Hematopoietic multipotent progenitor cell (in vitro differentiated cells): ENCODE measurements at places on chromosomes 16 and 17. TPM values are rescaled to one million over a fixed set of nuclear protein-coding genes. Genes with fewer than 3 reads are reported as not detected.

DNA sequence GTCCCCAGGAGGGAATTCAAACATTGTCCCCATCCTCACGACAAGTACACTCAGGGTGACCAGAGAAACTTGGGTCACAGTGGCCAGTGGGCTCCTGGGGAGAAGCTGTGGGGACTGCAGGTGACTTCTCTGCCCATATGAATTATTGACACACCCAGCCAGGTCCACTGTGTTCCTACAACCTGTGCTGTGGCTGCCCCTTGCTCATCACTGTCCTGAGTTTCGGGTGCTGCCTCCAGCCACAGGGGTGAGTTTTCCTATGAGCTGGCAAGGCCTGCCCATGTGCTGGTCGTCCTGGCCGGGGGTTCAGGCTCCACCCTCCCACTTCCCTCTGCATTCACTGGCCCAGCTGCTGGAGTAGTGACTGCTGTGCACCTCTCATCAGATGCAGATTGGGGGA is 59.0 kb upstream of the RBFOX3 start:
- no peak for DNase-seq

The NXPH3 gene
- total RNA-seq, result under 0.01 TPM

DNA sequence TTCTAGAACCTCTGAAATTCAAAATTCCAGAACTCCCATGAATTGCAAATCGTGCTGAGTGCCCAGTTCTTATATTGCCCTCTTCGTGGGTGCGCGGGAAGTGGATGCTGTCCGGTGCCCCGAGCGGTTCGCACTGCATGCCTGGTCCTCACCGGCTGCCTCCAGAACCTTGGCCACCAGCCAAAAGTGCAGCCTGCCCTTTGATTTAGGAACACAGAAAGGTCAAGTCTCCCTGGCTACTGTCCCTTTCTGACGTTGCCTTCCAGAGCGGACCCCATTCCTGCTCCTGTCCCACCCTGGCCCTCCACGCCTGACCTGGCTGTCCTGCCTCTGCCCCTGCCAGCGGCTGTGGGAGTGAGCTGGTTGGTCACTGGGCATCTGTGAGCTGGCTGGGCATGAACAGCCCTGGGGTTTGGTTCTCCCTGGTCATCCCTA is 9.7 kb downstream of the NEUROD2 start:
- no peak for DNase-seq

DNA sequence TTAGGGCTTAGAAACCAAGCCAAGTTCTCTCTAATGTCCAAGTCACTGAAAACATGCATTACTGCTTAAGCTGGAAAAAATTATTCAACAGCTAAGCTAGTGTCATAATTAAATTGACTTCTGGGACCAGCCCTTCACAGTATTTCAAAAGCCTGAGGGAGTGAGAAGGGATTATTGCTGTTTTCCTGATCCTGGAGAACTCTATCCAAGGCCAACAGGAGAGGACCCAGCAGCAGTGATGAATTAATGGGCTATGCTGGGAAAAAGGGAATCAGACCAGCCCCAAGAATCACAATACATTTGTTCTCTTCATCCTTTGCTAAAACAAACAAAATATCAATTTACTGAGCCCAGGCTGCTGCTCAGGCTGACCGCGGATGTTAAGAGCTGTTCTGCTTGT is 34.5 kb upstream of the CLEC3A start:
- DNase-seq, result no peak

GRCh38 chr17:50589095-50589705 is 28.7 kb downstream of the CACNA1G start:
- no peak for DNase-seq

The SLC43A2 gene
- total RNA-seq, result 39.6 TPM

DNA sequence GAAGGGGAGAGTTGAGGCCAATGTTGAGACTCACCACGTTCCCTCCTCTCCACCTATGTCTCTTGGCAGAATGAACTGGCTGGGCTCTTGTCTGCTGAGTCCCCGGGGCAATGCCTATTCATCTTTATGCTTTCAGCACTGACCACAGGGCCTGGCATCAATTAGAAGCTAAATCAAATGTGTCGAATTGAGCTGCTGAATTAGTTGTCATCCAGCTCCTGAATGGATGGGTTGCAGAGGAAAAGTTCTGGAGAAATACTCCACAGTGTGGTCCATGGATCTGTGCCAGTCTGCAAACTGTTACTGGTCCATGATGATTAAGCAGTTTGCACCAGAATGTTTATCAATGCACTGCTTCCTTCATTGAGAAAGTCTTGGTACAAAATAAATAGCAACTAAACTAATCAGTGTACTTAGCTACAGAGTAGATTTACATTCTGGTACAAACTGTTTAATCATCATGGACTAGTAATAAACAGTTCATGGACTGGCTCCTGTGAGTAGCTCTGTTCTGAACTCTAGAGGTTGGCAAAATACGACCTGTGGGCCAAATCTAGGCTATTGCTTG is 4.6 kb downstream of the CNGB1 start:
- DNase-seq, result no peak

DNA sequence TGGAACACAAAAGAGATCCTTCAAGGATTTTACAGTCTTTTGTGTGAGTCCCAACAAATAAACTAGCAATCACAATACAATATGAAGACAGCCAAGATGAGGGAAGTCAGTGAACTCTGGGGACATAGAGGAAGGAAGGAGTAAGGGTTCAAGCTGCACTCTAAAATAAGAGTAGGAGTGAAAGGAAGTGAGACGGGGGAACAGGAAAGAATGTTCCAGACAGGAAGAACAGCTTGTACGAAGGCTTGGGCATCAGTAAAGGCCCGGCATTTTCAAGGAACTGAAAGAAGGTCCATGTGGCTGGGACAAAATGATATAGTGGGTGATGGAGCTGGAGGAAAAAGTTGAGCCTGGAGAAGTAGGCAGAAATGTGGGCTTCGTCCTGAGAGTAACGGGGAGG is 4.5 kb downstream of the CCL17 start:
- no peak for DNase-seq

The TEX14 gene
- 0.27 TPM for total RNA-seq

GRCh38 chr17:29698019-29698777 is 75.5 kb upstream of the CORO6 start:
- DNase-seq, result no peak

- DNase-seq, result no peak
Observed at GRCh38 chr16:46937536-46937935, 35.9 kb downstream of the DNAJA2 start.

The SPATA32 gene
- 0.27 TPM for total RNA-seq

- DNase-seq, result no peak
Observed at GRCh38 chr16:66161942-66162341, 204.5 kb upstream of the CDH5 start.

DNA sequence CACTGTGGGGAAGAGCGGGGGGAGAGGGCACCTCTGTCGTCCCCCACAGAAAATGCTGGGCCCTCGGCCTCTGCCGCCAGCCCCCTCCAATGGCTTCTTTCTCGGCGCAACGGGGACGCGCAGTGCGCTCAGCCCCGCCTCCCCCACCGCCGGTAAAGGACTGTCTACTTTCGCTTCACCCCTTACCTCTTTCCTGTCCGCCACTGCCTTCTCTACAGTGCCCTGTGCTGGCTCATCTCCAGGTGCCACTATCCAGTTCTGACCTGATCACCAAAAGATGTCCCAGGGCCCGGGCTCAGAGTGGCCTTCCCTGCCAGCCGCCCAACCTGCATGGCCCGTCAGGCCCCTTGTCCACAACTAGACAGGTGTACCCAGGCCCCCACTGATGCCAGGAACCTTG is 7.3 kb downstream of the ENDOV start:
- DNase-seq, result no peak

GRCh38 chr16:75305364-75306098 is 54.1 kb upstream of the BCAR1 start:
- DNase-seq, result no peak
